ENCODE measurements at places on chromosomes 11 and 22. TPM values are rescaled to one million over a fixed set of nuclear protein-coding genes. Genes with fewer than 3 reads are reported as not detected.

DNA sequence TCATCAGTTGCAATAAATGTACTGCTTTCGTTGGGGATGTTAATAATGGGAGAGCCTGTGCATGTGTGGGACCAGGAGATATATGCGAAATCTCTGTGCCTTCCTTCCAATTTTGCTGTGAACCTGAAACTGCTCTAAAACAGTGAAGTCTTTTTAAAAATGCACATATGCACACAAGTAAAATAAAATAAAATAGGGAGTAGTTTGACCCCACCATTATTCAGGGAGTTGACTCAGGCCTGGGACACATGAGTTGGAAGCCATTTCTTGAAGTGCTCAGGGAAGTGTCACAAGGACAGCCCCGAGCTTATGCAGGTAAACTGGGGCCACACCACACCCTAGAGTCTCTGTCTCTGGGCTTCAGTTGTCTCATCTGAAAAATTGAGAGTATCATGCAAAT is 183.1 kb upstream of the POU2AF2 start:
- no peak for DNase-seq

GRCh38 chr11:4466871-4467442 is 15.5 kb upstream of the OR52K1 start:
- DNase-seq = no peak

GRCh38 chr11:124943254-124943616 is 7.4 kb upstream of the HEPACAM start:
- no peak for DNase-seq

The SLC5A4 gene
- polyA plus RNA-seq = 1.2 TPM

The CEP126 gene
- polyA plus RNA-seq = 7.3 TPM

DNA sequence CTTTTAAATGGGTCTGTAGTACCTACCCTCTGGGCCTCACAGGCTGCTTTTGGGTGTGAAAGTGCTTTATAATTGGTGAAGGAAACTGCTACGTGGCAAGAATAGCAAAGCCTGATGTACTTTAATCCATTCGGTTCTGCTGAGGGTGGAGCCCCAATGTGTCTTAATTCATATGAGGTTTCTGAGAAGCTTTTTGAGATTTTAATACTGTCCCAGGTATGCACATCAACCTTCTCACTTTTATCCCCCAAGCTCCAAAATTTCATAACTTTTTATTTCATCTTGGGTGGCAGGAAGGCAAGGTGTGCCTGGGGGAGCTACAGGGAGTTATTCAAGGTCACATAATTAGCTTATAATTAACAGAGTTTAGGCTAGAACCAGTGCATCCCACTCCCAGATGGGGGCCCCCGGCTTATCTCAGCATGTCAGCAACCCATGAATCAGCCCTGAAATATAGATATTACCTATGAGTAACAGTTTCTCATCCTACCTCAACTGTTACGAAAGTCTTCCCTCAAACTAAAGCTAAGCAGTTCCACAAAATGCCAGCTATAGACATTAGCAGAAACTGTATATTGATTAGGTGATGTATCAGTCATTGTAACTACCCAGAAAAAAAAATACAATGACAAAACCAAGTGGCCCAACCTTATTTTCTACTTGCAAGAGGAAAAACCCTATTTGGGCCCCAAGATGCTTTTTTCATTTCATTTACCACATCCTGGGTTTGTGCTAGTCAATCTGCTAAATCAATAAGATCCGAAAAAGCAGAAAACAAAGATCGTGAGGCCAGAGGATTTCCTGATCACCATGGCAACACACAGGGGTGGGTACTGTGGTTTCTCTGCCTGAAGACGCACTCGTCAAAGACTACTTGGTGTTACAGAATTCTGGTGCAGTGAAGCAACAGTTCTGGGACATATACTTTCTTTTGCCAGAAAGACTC is 26.7 kb downstream of the CD44 start:
- no peak for DNase-seq
